ENCODE measurements at places on chromosomes 11 and 22.

GRCh38 chr11:105334025-105334714 is 194.6 kb upstream of the CARD18 start:
- DNase-seq, result no peak

GRCh38 chr22:47686594-47687345 is 924.3 kb downstream of the TBC1D22A start:
- DNase-seq, result no peak

DNA sequence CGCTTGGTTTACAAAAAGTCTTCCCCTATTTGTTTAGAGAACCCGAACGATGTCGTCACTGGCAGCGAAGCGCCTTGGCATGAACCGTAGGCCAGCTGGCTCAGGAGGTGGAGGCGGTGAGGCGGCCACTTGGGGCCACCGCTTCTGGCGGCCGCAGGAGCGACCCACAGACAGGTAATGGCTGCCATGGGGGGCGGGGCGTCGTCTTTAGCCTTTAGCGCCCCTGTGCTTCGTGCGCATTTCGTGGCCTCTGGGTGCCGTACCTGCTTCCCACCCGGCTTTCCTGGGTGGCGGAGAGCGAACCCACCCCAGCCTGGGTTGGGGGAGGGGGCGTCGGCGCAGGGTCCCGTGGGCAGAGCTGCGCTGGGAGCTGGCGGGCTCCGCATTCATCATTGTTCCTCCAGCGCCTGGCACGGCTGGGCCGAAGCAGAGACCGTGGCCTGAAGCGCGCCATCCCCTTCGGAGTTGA is 469 bp upstream of the OSBP2 start:
- peak; percentile 40 for DNase-seq

- DNase-seq, result peak; percentile 73
These were observed 47.2 kb downstream of the BUD13 start for GRCh38 chr11:116725434-116726221.

Measured in adipocyte (in vitro differentiated cells).